ENCODE measurements at places on chromosomes 4 and X.
A peak's percentile ranks its signal among the peaks of the same experiment; 100 is the strongest.

DNA sequence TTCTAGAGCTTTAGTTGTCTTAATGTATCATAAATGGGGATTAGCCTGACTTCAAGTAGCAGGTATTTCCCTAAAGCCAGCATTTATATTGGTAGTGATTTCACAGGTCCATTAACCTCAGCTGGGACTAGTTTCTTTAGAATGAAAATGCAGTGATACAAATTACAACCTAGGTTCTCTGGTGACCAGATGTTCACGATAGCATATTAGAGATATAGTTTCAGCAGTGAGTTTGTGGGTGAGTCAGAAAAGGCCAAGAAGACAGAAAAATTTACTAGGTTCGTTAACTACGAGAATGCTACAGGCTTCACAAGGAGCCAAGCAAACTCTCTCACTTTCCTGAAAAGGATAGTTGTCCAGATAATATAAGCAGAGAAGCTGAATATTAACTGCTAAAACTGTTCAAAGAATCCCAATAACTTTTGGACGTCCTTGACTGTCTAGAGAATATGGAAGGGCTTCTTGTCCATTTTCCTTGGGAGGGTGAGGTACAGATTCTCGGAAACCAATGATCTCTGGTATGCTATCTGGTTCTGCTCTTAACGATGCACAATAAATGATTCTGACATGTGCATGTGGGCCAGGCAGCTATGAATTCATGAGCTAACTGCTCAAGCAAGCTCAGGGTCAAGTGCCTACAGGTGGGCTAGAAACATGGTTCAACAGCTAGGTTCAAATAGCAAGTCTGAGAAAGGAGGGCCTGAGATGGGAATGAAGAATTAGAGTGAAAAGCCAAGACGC lies 6.0 kb upstream of the SPCS3 start:
- DNase-seq, result no peak

DNA sequence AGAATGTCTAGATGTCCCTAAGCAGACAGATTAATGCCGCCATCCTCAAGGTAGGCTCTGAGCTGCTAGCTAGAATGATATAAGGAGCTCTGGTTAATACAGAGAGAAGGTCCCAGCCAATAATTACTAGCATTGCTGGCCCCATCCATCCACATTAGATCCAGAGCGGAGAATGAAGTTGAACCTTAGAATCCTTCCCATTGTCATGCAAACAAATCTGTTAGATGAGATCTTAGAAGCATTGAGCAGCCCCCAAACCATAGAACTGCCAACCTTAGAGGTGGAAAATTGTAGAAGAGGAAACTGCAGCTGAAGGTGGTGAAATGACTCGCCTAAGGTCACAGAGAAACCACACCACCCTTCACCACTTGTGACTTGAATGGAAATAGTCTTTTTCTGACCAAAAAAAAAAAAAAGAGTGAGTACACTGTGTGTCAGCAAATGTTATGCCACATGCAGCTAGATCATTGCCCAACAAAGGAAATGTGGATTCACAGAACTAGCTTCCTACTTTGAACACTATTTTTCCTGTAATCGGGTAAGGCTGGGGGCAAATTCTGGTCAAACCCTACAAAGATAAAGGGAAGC lies 162.1 kb downstream of the SMIM20 start:
- DNase-seq, result no peak

DNA sequence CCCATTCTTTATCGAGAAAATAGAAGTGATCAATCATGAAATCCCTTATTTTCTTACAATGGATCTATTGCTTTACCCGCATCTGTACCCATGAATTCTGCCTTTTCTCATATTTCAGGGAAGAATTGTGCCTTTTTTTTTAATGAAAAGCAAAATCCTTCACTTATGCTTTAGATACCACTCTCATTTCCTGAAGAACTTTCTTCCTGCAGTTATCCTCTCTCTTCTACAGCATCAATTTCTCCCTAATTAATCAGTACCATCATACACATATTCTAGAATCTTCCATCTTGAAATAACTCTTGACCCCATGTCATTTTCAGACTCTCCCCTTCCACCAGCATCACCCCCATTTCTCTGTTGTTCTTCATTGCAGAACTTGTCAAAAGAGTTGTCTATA lies 26.6 kb downstream of the ARL9 start:
- DNase-seq, result no peak

DNA sequence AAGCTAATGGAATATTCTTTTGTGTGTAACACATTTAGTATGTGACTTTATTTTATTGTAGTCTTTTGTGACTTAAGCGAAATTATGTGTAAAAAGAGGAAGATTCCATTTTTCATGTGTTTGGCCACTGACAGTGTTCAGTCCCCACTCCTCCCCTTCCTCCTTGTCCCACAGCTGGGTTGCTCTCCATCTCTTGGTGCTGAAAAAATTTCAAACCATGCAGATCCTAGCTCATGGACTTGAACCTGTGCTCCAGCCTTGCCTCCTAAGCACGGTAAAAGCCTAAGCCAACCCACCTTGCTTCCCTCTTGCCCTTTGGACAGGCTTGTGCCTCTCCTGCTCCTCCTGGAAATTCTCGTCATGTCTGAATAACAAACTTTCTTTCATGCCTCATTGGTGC lies 2008.5 kb upstream of the TENM3 start:
- no peak for DNase-seq

DNA sequence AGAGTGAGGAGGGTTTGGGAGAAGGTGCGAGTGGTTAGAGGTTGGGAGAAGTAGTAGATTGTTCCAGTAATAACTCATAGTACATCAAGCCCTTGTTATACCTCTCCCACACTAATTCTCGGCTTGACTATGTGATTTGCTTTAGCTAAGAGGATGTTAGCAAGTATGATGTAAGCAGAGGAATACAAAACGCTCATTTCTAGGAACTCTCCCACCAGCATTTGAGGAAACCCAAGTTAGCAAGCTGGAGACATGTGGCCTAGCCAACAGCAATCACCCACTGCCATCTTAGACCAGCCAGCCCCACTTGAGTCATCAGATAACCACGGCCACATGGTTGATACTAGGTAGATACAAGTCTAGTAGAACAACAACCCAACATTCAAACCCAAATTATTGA lies 14.2 kb downstream of the FTHL17 start:
- no peak for DNase-seq

GRCh38 chr4:10003666-10004065 lies 17.6 kb downstream of the SLC2A9 start:
- DNase-seq, result no peak

GRCh38 chrX:80808881-80809411 lies 731 bp downstream of the BRWD3 start:
- peak; percentile 0 for DNase-seq

Measured in activated CD4-positive, CD25-positive, alpha-beta regulatory T cell (primary cell).